ENCODE measurements at places on chromosomes 1 and 21.

DNA sequence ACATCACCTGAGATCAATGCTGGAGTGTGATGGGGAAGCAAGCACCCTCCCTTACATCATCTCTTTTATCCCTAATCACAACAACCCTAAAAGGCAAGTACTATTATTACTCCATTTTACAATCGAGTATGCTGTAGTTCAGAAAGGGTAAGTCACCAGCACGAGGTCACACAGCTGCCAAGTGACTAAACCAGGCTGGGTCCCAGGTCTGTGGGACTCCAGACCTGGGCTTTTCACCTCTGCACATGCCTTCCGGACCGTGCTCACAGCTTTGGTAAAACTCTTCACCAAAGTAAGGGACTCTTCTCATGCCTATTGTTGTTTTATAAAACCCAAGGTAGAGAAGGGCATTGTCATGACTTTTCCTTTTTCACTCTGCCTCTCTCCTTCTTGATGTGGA is 130.9 kb downstream of the DMRTB1 start:
- no peak for DNase-seq

DNA sequence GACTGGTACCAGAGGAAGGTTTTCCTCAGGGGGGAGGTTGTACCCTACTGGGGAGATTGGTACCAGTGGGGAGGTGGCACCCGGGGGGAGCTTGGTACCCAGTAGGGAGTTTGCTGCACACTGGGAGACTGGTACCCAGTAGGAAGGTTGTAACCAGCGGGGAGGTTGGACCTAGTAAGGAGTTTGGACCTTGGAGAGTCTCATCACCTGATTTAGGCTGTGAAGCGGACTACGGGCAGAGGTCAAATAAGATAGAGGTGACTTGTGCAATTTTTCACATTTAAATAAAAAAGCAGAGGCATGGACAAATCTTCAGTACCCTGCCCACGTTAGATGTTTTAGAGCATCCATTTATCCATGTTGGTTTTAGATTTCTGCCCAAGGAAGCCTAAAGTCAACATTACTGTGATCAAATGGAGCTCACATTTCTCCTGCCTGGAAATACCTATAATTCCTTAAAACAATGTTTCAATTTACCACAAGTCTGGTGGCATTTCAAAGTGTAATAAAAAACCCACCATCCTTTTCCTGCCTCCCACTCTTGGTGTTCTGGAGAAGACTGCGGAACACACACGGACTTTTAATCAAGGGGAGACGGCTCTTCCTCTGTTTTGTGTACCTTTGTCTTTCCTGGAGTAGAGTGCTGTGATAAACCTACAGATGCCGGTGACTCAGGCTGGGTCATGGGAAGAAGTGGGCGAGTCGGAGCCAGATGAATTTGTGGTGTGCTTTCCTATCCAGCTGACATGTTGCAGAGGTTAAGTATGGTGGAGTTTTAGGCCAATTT is 36.2 kb upstream of the MRPS6 start:
- no peak for DNase-seq

GRCh38 chr1:245765230-245766000 is 610.6 kb downstream of the KIF26B start:
- no peak for DNase-seq

- peak; percentile 85 for DNase-seq
These were observed 25.3 kb upstream of the OVAAL start for GRCh38 chr1:180533266-180533987.

DNA sequence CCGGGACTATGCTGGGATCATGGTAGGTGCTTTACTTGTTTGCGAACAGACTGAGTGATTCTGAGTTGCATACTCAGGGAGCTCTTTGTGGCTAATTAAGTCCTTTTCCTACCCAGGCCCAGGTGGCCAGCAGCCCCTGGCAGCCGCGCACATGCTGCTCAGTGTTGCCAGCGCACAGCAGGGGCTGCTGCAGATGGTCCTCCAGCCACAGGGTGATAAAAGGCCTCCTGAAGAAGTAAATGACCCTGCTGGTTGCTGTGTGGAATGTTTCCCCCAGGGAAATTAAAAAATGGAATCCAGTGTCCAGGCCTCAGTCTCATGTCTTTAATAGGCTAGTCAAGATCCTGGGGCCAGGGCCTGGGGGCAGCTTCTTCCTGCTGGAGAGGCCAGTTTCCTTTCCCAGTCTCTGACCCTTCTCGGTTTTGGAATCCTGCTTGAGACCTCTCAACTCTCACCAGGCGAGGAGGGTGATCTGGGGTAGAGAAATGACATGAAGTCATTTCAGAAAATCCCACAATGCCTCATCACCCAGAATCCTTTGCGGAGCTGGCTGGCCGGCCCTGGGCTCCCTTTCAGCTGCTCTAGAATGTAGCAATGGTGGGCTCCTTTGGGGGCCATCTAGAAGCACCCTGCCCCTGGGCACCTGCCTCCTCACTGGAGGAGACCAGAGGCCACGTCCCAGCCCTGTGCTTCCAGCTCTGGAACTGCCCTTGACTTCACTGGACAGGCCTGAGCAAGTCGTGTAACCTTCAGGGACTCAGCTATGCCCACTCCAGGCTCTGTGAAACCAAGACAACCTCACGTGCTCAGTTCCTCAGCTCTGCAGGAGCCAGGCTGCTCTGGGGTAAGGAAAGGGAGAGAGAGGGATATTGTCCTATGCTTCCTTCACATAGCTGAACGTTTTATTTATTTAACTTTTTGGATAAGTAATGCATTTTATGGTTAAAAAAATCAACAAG is 131.4 kb downstream of the MRPS6 start:
- DNase-seq, result no peak

GRCh38 chr1:42399315-42400100 is 18.9 kb downstream of the RIMKLA start:
- DNase-seq, result no peak

DNA sequence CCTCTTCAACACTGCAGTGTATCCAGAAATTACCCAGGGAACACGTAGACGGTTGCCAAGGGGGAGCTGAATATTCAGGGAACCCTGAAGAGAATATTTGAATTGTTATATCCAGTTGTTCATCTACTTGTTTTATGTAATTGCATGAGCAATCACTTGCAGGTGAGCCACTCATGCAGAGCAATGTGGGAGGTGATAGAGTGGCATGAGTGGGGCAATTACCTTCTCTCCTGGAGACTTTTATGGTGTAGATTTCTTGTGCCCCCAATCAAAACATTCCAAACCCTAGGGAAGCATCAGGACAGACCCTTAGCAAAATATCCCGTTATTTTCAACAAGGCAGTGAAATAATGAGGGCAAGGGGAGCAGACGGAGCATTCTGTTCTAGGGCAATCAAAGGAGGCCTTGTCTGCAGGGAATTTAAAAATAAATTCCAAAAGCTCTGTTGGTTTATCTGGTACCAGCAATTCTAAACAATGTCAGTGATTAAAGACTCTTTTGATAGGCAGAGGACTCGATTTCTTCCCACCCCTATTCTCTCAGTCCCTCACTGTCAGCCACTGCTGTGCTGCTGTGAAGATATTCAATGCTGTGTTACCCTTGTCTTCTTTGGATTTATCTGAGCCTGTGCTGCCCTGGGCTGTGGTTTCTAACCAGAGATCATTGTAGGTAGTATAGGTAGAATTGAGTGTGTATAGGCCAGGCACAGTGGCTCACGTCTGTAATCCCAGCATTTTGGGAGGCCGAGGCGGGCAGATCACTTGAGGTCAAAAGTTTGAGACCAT is 180.2 kb upstream of the MAP1LC3C start:
- no peak for DNase-seq

- no peak for DNase-seq
These were observed 105.6 kb downstream of the NTPCR start for GRCh38 chr1:233055879-233056641.

All from Calu3 (cell line).